Activated T-cell treated with anti-CD3 and anti-CD28 coated beads for 4 hours (primary cell): ENCODE measurements at places on chromosomes 16 and 17.

GRCh38 chr16:9392956-9393355, 301.5 kb downstream of the HAPSTR1 start:
- no peak for DNase-seq

GRCh38 chr17:77727037-77727615, 231.4 kb upstream of the TNRC6C start:
- DNase-seq: no peak

GRCh38 chr17:31299624-31300023, 2.6 kb upstream of the OMG start:
- no peak for DNase-seq

GRCh38 chr16:30494709-30495108, 22.2 kb downstream of the ITGAL start:
- no peak for DNase-seq

DNA sequence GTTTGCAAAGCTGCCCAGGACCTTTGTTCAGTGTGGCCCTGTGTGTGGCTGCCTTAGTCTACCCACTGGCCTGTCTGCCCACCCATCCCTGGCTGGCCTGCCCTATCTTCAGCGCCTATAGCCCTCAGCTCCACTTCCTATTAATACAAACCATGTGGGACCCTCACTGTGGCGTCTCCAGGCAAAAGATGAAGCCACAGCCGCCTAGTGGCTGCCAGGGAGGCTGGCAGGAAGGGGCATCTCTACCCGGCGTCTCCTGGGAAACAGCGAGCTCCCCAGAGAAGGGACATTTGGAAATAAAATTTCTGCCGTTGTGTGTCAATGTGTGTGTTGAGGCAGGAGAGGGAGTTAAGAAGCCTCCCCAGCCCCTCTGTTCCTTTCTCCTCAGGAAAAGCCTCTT, 31.5 kb downstream of the NEUROD2 start:
- no peak for DNase-seq

GRCh38 chr17:65231662-65232335, 94.6 kb downstream of the RGS9 start:
- DNase-seq: peak; percentile 26

- no peak for DNase-seq
Measured at GRCh38 chr17:75814900-75815373, 29.3 kb downstream of the UNC13D start.

- no peak for DNase-seq
Measured at GRCh38 chr16:58678716-58679115, 5.9 kb downstream of the SLC38A7 start.

DNA sequence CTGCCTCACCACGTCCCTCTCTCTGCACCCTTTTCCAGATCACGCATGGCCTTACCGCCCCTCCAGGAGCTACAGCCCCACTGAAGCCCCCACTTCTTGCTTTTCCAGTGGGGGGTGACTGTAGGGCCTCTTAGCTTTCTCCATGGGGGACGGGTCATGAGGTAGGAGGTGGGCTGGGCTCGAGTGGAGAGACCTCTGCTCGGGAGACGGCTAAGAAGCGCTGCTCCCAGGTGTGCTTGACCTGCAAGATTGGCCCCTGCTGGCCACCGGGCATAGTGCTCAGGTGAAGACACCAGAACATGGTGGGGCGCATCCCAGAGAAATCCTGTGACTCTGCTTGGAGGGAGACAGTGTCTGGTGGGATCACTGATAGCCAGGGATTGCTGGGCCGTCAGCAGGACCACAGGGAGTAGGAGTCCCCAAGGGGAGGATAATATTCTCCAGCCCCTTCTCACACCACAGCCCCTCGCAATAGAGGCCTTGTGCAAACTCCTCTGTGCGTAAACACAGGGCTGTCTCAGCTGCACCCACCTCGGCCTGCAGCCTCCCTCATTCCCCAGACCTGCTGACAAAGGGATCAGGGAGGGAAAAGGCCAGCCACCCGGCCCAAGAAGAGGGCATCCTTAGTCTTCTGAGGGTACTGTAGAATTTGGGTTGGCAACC, 8.9 kb upstream of the GALK1 start:
- no peak for DNase-seq

- peak; percentile 46 for DNase-seq
Measured at GRCh38 chr16:11354733-11355574, 9.7 kb downstream of the RMI2 start.

DNA sequence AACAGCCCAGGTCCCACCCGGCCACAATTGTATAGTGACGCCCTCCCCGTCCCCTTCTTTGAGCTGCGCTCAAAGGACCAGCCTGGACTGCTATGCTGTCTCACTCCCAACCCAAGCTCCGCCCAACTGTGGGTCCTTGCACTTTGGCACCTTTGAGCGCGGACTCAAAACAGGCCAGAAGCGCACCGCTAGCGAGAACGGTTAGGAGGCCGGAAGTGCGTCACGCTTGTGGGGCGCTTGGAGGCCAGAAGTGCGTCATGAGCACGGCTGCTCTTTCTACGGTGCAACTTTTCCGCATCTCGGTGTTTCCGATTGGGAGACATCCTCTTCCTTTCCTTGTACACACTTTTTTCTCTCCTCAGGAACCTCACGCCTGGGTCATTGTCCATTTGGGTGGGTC, at the start of gene ZNF19:
Gene ZNF19 (minus strand): TSS at position 203 of the 400 bp plus-strand sequence. CDS start 7,210 bp downstream, outside the sequence.
- no peak for DNase-seq

- DNase-seq: peak; percentile 34
Measured at GRCh38 chr17:44220213-44221083, 973 bp upstream of the UBTF start.

GRCh38 chr16:19808061-19808641, 76.5 kb downstream of the GPRC5B start:
- DNase-seq: no peak

DNA sequence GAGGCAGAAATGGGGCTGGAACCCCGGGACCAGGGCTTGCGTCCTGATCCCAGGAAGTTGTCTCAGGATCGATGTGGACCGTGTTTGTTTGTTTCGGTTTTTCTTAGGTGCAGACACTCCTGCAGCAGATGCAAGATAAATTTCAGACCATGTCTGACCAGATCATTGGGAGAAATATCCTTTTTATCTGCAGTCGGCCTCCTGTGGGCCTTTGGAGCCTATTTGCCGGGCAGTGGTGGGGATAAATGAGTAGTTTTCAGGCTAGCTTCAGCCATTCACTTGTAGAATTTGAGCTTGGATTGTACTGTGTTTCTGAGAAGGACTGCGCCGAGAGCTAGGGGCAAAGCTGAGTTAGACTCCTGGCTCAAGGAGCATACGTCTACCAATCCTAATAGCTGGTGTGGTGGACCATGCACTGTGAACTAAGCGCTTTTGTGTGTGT, 816 bp downstream of the HSBP1 start:
- DNase-seq: no peak

DNA sequence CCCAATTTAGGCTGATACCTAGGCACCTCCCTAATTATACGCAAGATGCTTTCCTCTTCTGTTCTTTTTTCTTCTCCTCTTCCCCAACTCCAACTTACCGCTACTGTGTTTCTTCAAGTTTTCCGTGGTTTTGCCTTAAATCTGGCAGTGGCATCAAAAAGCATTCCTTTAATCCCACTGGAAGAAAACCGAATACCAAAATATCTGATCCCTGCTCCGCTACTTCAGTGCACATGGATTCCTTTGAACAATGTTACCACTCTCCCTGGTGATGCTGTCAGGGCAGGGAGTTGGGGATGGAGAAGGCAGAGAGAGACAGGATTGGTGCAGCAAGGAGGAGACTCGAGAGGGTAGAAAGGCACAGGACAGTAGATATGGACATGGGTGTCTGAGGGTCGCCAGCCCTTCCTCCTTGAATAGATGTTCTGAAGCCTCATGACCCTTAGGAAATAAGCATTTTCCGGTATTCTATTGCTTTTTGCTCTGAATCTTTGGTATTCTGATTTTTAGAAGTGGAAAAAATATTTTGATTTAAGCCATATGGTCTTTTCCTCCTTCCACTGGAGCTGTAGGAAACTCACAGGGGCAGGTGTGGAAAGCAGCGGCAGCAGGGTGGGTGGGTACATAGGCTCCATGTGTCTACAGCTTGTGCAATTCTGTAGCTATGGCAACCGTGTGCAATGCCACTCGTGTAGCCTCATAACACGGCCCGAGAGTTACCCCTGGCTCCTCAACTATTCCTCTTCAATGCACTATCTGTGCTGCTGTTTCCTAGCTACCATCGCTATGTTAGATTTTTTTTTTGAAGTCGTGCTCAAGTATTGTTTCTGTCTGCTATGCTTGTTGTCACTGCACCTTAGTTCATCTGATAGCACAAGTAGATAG, 32.3 kb upstream of the TANC2 start:
- DNase-seq: no peak

- DNase-seq: peak; percentile 19
Measured at GRCh38 chr17:6666077-6666521, 14.5 kb downstream of the C17orf100 start.
